ENCODE measurements at places on chromosomes 3 and 15. TPM values are rescaled to one million over a fixed set of nuclear protein-coding genes. Genes with fewer than 3 reads are reported as not detected.

DNA sequence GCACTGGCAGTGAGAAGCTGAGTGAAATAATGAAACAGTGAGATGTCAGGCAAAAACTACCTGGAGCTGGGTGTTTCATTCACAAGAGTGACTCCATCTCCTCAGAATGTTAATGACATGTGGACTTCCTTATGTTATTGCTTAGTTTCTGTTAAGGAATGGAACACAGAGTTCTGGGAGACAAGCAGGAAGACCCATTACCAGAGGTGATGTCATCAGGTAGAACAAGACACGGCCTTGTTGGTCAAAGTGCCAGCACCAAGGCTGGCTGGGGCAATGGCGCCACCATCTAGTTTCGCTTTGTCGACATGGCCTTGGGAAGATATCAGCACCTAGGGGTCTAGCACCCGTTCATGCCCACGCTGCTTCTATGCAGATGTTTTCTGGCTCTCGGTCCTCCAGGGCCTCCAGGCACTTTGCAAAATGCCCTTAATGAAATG is 252.2 kb downstream of the FAM43A start:
- no peak for DNase-seq

DNA sequence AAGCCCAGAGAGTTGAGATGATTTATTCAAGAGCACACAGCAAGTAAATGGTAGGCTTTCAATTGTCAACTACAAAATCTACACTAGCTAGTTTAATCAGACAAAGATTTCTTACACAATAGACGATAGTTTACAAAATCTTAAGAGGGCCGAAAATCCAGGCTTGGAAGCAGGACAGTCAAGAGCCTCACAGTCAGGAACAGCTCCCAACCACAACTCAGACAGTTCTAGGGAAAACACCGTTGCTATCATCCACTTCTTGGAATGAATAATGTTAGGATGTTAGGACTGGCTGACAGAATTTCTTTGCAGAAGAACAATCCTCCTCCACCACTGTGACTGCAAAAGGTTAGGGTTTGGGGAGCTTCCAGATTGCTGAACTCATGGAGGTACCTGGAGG is 290.8 kb upstream of the ZPLD1 start:
- DNase-seq: no peak

DNA sequence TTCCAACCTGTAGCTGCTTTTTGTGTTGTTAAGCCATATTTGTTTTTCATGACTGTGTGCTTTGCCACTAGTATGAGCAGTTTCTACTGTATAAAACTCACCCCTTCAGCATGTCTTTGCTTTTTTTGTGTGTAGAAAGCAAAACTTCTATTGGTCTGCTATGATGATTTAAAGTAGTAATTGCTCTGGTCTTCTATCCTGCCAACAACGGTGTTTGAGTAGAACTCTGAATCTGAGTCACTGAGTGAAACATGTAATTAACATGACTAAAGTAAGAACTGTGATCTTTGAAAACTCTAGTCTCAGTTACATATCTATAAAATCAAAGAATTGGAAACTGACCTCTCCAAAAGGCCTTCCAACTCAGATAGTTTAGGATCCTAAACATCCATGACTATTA is 133.6 kb downstream of the TPRG1 start:
- no peak for DNase-seq

- no peak for DNase-seq
Observed at GRCh38 chr15:29788433-29789034, 33.7 kb downstream of the TJP1 start.

- no peak for DNase-seq
Observed at GRCh38 chr3:15851735-15852134, 54.0 kb upstream of the ANKRD28 start.

DNA sequence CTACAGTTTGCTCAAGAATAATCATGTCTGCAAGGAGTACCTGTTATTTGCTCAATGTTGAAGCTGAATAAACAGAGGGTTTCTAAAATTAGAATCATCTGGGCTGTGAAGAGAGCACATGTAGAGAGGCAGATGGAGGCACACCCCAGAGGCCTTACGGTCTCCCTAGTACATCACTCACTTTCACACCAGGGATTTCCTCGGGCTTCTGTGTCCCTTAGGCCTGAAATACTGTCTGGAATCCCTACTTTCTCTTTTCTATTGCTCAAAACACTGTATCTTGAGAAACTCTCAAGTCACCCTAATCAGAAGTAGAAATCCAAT is 473.7 kb upstream of the ROBO2 start:
- DNase-seq: no peak

GRCh38 chr3:77459926-77460325 is 420.0 kb downstream of the ROBO2 start:
- no peak for DNase-seq

DNA sequence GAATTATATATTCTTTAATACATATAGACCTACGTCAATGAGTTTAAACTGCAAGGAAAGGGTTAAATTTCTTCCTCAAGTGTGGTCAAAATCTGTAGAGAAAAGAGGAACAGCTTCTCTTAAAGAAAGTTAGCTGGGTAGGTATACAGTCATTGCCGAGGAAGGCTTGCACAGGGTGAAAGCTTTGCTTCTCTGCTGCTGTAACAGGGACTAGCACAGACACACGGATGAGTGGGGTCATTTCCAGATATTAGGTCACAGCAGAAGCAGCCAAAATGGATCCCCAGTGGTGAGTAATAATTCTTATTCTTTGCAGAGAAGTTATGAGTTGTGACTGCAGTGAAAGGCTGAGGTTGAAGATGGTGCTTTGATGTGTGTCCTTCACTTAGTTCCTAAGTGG is at the start of gene CD86:
Gene CD86, plus strand, starts transcription at position 148 of the 400 bp plus-strand sequence. Its CDS starts 128 bp downstream, at position 276.
- DNase-seq: no peak

DNA sequence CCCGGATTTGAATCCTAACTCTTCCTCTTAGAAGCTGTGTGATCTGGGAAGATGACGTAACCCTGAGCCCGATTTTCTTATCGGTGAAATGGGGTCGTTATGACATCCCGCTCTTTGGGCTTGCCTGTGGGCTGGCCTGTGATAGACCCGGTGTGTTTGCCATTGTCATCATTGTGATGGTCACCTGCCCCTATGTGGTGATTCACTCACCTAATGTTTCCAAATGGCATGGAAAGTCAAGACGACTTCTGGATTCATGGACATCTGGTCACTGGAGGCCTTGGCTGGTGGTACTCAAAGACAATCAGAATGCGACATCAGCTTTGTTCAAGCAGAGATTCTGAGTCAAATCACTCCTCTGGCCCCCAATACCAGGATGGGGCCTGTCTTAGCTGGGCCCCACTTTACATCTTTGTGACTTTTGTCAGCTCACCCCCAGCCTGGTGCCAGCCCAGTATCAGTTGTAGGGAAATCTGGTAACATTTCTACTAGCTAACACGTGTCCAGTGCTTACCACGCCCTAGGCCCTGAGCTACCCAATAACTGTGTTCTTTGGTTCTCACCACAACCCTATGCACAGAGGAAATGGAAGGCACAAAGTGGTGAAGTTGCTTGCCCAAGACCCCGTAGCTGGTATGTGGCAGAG is 2.8 kb downstream of the TMEM43 start:
- DNase-seq: peak; percentile 6

- DNase-seq: no peak
Observed at GRCh38 chr3:72379500-72380187, 468.6 kb downstream of the SHQ1 start.

GRCh38 chr3:152176998-152177397 is 91.7 kb upstream of the MBNL1 start:
- no peak for DNase-seq

DNA sequence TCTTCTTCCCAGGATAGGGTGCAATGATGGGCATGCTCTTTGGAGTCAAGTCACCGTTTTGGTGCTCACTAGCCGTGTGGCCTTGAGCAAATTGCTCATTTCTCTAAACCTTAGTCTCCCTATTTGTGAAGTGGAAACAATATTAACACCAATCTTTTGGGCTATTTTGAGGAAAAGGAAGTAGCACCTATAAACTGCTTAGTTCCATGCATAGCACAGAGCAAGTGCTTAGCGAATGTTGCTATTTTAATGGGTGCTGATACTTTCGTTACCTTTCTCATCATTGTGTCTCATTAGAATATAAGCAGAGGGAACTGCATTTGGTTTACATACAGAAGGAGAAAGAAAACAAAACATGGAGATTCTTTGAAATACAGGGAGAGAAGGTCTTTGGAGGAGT is 66.1 kb downstream of the BOC start:
- no peak for DNase-seq

GRCh38 chr3:159795042-159795441 is 193.6 kb upstream of the IL12A start:
- no peak for DNase-seq

- no peak for DNase-seq
Observed at GRCh38 chr15:58568157-58568571, 136.4 kb downstream of the LIPC start.

- DNase-seq: no peak
Observed at GRCh38 chr3:50876947-50877346, 202.2 kb downstream of the DOCK3 start.

DNA sequence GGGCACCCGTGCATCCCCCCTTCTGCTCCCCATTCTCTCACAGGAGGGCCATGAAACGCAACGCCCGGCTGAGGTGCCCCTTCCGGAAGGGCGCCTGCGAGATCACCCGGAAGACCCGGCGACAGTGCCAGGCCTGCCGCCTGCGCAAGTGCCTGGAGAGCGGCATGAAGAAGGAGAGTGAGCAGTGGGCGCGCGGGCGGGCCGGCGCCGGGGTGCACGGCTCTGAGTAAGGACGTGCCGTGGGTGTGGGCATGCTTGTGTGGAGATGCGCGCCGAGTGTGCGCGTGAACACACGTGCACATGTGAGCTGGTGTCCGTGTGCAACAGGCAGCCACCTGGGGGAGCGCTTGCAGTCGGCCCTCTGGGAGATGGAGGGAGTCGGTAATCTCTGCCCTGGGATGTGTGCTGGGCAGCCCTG is 28.1 kb downstream of the NR1I2 start:
- DNase-seq: no peak

- DNase-seq: no peak
Observed at GRCh38 chr15:63827113-63827512, 6.6 kb downstream of the HERC1 start.

DNA sequence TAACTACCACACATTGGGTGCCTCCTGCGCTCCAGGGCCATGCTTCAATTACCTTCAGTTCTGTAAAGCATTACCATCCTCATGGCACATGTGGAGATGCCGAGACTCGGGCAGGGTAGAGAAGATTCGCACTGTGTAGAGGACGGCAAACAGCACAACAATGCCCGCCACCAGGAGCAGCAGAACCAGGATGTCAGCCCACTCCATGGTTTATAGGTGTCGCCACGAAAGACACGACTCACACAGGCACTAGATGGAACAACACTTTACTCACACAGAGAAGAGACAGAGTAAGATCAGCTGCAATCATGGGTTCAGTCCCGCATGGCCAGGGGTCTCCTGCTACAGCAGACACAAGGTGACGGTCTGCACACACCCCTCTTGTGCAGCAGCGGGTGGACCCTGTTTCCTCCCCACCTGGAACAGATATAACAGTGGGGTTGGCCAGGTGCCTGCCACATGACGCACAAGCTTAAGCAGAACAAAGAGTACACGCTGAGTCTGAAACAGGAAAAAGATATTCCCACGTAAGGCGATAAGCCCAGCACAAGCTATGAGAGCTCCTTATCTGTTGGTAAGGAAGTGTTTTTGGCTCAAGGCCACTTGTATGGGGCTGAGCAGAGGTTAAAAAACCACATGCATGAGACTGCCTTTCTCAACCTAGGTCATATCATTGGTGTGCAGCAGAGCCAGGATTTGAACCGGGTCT is 2.5 kb upstream of the TBC1D21 start:
- no peak for DNase-seq

DNA sequence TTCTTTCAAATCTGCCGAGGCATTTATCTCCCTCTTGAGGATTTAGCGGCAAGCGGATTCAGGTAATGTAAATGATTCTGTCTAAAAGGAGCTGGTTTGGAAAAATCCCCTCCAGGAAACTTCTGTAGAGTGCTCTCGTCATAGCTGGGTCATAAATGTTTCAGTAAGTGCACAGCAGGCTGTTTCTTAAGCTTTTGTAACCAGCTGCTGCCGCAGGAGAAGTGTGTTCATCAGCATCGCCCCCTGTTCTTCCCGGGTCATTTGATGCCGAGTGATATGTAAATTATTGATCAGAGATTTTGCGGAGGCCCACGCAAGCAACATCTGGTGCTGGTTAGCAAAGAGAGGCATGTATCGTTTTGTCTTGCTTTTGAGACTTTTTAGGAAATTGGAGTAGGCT is 53.1 kb downstream of the DNASE1L3 start:
- DNase-seq: no peak

DNA sequence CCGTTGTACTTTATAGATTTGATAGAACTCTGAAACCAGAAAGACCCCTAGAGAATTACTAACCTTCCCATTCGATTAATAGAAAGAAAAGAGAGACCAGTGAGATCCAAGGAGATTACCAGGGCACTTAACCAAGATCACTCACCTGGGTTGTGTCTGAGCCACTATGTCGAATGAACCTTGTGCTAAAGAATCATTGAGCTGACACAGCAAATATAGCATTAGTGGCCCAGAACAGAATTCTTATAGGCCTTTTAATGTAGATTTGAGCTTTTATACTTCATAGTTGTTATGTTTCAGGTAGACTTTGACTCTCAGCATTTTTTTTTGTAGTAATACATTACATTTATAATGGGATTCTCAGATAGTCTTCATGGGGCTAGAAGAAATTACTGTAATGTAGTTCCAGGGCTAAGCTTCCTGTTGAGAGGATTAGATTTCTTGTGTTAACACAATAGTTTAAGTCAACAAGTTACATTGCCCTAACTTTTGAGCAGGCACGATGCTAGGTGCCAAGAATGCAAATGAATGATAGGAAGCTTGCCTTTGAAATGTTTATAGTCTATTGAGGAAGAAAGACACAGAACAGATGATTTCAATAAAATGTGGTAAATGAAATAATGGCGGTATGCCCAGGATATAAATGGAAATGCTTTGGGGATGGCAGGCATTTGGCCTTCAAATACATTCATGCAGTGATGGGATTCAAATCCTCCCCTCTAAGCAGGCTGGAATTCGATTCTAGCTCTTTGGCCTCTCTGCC is 24.4 kb upstream of the ABHD10 start:
- no peak for DNase-seq

DNA sequence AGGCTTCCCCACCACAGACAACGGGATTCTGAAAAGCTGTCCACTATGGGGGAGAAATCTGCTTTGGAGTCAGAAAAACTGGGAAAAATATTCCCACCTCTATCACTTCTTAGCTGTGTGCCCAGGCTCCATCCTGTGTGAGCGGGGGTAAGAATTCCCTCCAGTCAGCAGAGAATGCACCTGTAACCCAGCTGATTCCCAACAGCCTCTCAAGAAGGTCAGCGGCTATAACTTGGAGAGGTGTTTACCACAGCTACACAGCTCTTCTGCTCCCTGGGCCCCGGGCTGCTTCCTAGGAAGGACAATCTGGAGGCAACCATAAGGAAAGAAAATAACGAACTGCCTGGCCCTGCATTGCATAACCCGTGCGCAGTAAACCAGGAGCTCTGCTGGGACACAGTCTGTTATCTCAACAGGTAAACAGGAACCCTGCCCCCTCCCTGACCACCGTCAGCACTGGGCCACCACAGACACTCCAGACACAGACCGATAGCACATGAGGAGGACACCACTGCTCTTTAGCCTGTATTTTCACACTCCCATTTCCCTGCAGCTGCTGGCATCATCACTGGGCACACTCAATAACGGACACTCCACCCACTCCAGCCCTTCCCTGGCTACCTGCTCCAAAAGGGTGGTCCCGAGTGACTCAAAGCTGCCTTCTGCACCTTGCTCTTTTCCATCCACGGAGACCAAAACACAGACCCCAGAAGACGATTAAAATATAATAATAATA is 2.1 kb downstream of the RAB43 start:
- DNase-seq: no peak

Gene GNB4
- total RNA-seq: 19.1 TPM

Gene GMPPB
- 33.9 TPM for total RNA-seq

Gene VEPH1
- 7.9 TPM for total RNA-seq

Gene DNAH12
- 0.29 TPM for total RNA-seq

Gene POLG
- total RNA-seq: 68.2 TPM

Gene SNX22
- 0.78 TPM for total RNA-seq

Gene STARD5
- 5.9 TPM for total RNA-seq

Gene IQCH
- total RNA-seq: 1.6 TPM
